ENCODE measurements at places on chromosomes 11 and 22.

DNA sequence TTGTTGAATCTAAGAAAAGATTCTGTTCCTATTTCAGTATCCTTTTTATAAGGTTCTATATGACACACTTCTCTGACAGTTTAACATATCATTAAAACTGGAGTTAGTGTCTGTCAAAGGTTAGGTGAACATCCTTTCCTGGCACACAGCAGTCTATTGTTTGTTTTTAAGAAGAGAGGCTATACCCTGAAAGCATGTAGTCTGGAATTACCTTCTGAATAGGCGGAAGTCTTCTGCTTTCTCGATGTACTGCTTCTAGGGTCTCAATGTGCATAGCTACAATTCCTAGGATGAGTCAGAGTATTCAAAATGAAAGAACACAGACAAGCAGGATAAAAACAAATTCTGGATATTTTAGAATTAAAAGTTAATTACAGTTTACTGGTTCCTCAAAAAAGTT is 188.6 kb downstream of the SWAP70 start:
- no peak for DNase-seq

- DNase-seq, result no peak
Measured at GRCh38 chr22:30752771-30753170, 58.1 kb downstream of the OSBP2 start.

GRCh38 chr11:123111465-123111864 is 49.5 kb upstream of the HSPA8 start:
- no peak for DNase-seq

DNA sequence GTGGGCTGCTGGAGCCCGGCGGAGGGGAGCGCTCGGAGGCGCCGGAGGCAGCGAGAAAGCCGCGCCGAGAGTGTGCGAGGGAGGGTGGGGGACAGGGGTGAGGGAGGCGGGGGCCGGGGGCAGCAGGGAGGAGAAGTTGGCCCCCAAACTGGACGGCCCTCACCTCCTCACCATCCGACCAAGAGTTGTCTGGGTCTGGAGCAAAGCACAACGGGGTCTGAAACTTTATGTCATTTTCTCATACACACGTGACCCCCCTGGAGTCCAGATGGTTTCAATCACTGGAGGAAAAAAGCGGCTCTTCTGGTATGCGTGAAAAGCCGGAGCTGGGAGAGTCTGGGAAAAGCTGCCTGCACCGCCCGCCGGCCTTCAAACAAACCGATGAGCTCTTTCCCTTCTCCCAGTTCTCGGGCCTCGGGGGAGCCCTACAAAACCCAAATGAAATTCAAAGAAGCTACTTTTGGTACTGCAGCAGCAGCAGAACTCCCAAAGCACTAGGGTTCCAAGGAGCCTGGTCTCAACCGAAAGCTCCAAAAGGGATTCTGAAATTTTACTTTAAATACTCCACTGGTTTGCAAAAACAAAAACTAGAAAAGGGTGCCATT is 39.7 kb upstream of the AKIP1 start:
- no peak for DNase-seq

- no peak for DNase-seq
Measured at GRCh38 chr11:121104312-121104762, 3.3 kb downstream of the TECTA start.

DNA sequence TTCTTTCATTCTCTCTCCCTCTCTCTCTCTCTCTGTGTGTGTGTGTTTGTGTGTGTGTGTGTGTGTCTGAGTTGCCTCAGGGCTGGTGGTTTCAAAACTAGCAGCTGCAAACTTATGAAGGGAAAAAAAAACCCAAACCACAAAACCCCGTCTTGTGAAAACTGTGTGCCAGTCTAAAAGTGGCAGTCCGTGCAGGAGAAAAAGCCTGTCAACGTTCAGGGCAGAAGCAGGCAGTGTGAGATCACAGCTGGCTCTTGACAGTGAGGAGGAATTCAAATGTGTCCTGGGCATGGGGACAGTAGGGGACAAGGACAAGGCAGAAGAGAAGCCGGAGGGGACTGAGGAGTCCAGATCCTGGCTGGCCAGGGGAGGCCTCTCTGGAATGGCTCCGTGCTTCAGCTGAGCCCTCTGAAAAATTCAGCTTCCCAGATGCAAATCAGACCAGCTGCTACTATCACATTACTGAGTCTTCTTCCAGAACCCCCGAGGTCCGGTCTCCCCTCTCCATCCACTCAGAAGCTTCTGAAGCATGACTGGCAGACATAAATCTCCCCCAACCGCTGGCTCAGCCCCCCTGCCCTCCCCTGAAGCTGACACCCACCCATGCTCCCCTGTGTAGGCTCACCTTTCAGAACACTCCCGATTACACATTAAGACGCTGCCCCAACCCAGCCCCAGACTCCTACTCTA is 31.9 kb downstream of the FLI1 start:
- no peak for DNase-seq

DNA sequence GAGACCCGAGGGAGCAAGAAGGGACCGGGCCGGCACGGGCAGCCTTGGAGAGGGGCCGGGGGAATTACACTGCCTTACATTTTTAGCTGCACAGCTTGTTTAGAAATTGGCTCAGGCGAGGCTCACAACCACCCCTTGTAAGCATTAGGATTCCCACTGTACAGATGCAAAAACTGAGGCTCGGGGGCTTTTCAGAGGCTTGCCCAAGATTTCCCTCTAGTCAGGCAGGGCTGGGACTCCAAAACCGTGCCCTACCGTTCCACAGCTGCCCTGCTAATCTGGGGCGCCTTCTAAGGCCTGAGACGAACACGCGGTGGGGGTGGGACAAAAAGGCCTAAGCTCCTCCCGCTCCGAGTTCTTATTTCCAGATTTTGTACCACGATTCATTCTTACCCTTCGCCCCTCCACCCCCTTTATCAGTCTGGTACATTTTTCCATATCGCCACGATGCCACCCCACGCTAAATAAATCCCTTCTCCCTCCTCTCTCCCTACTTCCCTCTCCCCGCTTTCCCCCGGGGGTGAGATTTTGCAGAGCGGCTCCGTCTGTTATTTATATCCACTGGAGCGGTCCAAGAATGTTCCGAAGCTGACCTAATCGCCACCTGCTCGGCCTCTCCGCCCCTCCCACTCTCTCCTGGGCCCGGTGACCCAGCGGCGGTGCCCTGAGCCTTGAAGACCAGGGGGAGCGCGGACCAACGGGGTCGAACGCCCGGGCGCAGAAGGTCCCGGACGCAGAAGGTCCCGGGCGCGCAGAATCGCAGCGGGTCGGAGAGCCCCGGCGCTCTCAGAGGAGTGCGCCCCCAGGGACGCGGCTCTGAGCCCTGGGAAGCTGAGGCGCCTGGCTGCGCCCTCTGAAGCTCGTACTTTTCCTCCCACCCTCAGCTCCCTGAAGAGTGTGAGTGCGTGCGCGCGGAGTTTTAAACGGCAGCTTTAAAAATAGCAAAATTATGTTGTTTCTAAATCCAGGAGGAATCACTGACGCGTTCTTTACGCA is 764 bp upstream of the PACSIN3 start:
- DNase-seq, result no peak

DNA sequence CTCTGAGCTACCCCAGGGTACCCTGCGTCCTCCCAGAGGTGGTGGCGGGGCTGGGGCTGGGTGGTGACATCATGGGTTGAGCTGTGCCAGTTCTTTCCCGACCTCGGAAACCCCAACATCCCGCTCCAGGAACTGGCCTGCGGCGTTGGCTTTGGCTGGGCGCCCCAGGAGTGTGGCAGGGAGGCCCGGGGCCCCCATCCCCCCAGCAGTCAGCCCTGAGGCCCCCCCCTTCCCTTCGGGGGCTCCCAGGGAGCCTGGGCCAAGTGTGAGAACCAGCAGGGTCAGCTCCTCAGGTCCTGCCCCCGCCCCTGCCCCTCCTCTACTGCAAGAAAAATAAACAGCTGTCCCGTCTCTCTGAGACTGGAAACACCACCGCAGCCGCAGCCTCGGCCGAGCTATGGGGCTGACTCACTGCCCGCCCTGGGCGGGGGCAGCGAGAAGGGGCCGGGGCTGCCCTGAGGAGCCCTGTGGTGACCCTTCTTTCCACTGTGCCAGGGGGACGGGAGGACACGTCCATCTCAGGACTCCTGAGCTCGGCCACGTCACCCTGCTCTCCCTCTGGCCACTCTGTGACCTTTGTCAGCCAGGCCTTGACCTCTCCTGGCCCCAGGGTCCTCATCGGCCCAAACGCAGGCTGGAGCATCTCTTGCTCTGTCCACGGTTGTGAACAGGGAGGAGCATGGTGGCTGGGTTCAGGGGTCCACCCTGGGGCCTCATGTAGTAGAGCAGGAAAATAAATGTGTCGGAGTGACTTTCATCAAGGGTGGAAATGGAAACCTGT is 73.4 kb downstream of the WNT7B start:
- DNase-seq, result no peak

- DNase-seq, result no peak
Measured at GRCh38 chr11:61080986-61081590, 21.2 kb upstream of the CD5 start.

GRCh38 chr11:17230867-17231851 is 23.4 kb upstream of the PIK3C2A start:
- DNase-seq, result no peak

- no peak for DNase-seq
Measured at GRCh38 chr22:43240614-43241013, 53.7 kb upstream of the TTLL12 start.

- no peak for DNase-seq
Measured at GRCh38 chr11:57097149-57097548, 84.6 kb upstream of the LRRC55 start.

DNA sequence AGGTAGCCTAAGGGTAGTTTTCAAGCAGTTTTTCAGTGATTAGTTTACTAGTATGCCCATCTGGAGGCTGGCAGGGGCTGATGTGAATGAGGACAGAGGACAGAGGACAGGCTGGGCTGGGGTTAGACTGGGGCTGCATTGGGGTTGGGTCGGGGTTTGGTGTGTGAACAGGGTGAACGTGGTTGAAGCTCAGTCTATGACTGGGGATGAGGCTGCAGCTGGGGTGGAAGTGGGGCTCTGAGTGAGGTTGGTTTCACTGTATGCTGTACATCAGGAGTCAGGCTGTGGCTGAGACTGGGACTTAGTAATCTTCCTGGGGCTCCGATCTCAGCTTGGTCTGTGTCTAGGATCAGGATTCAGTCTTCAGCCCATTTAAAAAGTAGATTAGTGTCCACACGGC is 451 bp downstream of the OR51E1 start:
- no peak for DNase-seq

Measured in amygdala (tissue), 56 donors.